Astrocyte (in vitro differentiated cells and primary cell): ENCODE measurements at places on chromosomes 2 and 18. TPM values are rescaled to one million over a fixed set of nuclear protein-coding genes. Genes with fewer than 3 reads are reported as not detected.
A peak's percentile ranks its signal among the peaks of the same experiment; 100 is the strongest.

The PLGLB1 gene
- total RNA-seq: 0.59 and 1.8 TPM in 2 replicates

GRCh38 chr2:9905413-9905812, 46.1 kb upstream of the GRHL1 start:
- no peaks in the 10 kb centered on the region for H3K4me1 ChIP-seq
- H3K27ac ChIP-seq: no peak overlapping the region
- no peak overlapping the region for H3K4me3 ChIP-seq
- H3K36me3 ChIP-seq: no peaks in the 10 kb centered on the region

DNA sequence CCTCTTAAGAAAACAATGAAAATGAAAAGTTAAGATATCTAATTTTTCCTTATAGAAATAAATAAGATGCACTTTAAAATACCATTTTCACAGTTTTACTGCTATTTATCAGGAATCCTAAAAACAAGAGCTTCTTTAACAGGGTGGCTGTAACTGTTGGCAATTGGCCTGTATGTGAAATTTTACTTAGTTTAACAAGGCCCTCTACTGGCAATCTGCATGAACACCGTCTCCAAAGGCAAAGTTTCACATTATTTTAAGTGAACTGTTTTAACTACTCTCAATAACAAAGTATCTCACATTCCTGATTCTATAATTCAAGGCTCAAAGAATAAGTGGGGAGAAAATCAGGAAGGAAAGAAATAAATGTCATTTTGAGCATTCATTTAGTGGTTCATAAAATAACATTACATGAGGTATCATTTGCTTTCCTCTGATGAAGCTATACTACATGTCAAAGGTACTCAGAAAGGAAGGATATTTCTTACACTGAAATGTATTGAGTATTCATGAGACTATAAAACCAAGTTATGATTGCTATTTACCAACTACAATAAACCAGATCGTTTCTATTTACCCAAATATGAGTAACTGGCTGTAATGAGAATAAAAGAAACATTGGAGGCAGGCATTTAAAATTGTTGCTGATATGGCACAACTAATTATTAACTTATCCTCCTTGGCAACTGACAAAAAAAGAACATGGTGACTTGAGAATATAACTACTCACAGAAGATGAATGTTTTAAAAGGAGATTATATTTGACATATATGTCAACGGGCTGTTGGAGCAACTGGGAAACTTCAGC, 7.0 kb downstream of the NCKAP5 start:
- H3K27me3 ChIP-seq: no peaks in the 10 kb centered on the region
- H3K27ac ChIP-seq: no peak overlapping the region
- H3K4me3 ChIP-seq: no peak overlapping the region
- H3K4me1 ChIP-seq: peaks cover 6% of the 10 kb centered on the region

DNA sequence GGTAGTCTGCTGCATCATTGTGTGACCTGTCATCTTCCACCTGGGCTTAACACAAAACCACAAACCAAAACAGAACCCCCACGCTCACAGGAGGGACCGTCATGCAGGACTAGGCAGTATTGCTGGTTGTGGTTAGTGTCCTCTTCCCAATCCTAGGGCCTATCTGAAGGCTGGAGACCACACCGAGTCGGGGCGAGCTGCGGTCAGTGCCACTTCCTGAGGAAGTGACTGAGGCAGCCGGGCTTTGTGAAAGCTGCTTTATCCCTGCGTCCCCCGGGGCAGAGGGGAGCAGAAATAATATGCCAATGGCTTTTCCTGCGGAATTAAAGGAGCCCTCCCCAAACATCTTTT, 22.9 kb downstream of the ZNF532 start:
- DNase-seq: peak; percentile 86
- H3K4me3 ChIP-seq: no peak overlapping the region
- H3K36me3 ChIP-seq: peaks cover 9% of the 10 kb centered on the region

GRCh38 chr2:167859676-167860075, 387.7 kb downstream of the STK39 start:
- H3K4me3 ChIP-seq: no peak overlapping the region
- H3K36me3 ChIP-seq: no peaks in the 10 kb centered on the region
- no peaks in the 10 kb centered on the region for H3K27me3 ChIP-seq
- H3K27ac ChIP-seq: no peak overlapping the region
- no peak for DNase-seq

DNA sequence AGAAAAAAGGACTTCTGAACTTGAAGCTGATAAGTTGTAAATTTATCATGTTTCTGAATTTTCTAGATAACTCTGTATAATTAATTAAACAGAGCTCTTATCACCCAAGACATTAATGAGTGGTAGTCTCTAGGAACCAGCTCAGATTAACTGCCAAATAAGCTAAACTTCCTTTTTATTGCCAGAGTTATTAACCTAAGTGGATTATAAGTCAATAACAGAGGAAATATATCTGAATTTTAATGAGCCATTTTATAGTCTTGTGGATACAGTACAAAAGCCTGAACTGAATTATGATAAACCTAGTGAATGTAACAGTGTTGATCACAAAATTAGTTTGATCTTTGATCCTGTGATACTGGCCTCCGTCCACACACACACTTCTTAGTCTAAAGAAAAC, 111.5 kb downstream of the COMMD1 start:
- DNase-seq: no peak
- peaks cover 2% of the 10 kb centered on the region for H3K4me1 ChIP-seq
- H3K27ac ChIP-seq: no peak overlapping the region
- no peak overlapping the region for H3K4me3 ChIP-seq
- no peaks in the 10 kb centered on the region for H3K36me3 ChIP-seq

DNA sequence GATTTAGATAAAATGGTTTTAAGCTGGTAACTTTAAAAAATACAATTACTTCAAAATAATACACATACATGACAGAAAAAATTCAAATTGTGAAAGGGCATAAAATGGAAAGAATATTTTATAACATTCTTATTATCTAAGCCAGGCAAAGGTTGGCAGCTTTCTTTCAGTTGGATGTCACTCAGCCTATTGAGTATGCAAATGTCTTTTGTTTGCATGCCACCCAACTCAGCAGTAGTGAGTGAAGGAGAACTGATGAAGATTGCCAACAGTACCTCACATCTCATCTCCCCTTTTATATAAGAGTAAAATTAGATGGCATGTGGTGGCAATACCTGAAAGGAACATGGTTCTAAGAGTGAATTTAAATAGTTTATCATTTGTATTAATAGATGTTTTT, 24.8 kb downstream of the BMPR2 start:
- no peak for DNase-seq
- H3K4me3 ChIP-seq: no peak overlapping the region

GRCh38 chr18:23226391-23226790, 91.1 kb downstream of the CABLES1 start:
- peaks cover 49% of the 10 kb centered on the region for H3K4me1 ChIP-seq
- no peak overlapping the region for H3K4me3 ChIP-seq
- no peaks in the 10 kb centered on the region for H3K27me3 ChIP-seq
- peak overlapping the region; percentile 70 for H3K27ac ChIP-seq
- peak; percentile 63 for DNase-seq
- no peaks in the 10 kb centered on the region for H3K36me3 ChIP-seq
